ENCODE measurements at places on chromosomes 7 and 10.
A peak's percentile ranks its signal among the peaks of the same experiment; 100 is the strongest.

DNA sequence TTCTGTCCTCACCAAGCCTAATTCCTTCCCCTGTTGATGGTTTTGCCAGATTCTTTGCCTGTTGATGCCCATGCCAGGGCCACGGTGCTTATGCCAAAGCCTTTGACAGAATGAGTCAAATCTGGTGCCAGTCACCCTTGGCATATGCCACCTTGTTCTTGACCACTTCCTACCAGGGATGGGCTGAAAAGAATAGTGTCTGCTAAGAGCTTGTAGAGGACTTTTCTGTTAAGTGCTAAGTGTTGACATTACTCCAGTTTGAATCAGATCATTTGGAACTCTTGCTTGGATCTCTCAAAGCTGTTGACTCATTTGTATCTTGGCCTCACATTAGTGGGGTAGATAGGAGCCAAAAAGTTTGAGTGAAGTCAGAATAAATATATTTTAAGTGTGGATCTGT is 661.2 kb downstream of the AUTS2 start:
- DNase-seq, result no peak

- no peak for DNase-seq
Measured at GRCh38 chr10:70055550-70055949, 2.9 kb downstream of the MACROH2A2 start.

GRCh38 chr7:78350391-78350790 is 551.8 kb downstream of the PHTF2 start:
- no peak for DNase-seq

- DNase-seq, result no peak
Measured at GRCh38 chr7:55730197-55730596, 132.4 kb downstream of the SEPTIN14 start.

- no peak for DNase-seq
Measured at GRCh38 chr10:14468726-14469125, 138.0 kb upstream of the FRMD4A start.

GRCh38 chr10:121771966-121772365 is 155.9 kb downstream of the ATE1 start:
- DNase-seq, result no peak

DNA sequence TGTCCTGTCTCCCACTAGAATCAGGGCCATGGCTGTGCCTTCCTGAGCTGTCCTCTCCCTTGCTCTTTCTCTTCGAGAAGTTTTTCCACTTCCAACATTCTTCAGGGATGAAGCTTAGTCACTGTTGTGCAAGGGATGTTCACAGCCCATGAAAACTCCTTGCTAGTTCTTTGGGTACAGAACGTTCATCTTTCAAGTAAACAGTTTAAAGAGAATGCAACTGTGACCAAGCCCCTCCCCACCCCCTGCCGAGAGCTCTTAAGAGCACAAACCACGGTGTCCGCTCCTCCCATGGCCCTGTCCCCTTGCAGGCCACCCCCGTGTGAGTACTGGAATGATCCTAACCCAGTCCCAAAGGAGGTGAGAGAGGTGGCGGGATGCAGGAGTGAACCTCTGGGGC is 161.1 kb upstream of the RHEB start:
- no peak for DNase-seq

- no peak for DNase-seq
Measured at GRCh38 chr10:103949728-103950127, 17.2 kb upstream of the SLK start.

DNA sequence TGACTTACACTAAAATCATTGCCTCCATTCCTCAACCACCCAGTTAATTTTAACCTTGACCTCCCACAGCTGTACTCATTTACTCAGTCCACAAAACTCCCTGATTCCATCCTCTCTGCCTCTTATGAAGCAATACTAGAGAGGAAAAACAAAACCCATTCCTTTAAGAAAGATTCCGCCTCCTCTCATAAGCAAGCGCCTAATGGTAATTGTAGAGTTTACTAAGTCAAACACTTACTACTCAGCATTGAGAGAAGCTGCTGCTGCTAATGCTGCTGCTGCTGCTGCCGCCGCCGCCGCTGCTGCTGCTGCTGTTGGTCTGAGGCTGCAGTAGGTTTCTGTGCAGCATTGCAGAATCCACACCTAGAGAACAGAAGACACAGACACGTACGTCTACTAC is 2.1 kb upstream of the ADD3 start:
- DNase-seq, result no peak

DNA sequence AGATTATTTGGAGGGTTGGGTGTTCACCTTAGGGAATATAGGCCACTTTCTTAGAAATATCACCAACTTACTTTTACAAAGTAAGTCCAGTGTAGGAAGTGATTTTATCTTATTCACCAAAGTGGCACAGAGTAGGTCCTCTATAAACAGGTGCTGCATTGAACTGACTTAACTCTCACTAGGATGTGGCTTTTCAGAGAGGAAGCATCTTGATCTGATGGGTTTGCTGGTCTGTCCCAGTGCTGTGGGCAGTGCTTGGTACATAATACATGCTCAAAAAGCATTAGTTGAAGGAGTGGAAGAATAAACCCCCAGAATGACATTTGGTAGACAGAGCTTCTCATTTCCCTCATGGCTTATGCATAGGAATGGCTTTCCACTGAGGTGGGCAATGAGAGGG is 334.7 kb downstream of the LRMDA start:
- DNase-seq, result no peak

- DNase-seq, result no peak
Measured at GRCh38 chr10:132943791-132944404, 1.5 kb upstream of the CFAP46 start.

GRCh38 chr10:97481071-97481470 is 17.2 kb downstream of the MMS19 start:
- no peak for DNase-seq

DNA sequence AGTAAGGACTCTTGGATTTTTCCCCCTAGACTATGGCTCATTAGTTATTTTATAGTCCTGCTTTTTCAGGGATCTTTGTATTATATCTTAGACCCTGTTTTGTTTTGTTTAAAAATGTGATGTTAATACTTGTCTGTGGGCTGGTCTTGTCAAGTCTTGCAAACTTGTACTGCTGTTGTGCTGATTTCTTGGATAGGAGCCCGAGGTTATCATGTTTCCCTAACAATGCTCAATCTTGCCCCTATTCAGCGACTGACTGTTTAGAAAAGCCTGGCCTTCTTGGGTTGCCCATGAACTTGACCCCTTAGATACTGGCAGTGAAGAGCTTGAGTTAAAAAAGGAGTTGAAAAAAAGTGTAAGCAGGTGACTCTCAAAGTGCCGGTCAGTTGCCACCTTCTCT is 115.7 kb downstream of the KIAA1217 start:
- DNase-seq, result no peak

DNA sequence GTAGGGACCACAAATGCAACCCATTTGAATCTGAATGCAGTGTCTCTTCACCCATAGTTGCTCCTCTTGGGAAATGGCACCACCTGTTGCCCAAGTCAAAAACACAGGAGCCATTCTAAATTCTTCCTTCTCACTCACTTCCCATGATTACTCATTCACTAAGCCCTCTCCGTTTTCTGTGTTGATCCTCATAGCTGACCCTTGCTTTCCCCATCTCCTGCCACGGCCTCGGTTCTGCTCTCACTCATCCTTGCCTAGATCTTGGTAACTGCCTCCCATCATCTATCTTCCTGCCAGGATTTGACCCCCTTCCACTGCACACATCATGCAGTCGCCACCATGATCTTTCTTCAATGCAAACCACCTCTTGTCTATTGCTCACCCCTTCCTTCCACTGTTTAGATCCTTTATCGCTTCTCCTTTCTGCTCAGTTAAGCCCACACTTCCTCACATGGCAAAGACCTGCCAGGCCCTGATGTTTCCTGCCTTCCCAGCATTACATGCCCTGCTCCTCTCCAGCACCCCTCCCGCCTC is 19.0 kb upstream of the CPN1 start:
- no peak for DNase-seq

GRCh38 chr7:113945018-113945938 is 26.5 kb upstream of the PPP1R3A start:
- no peak for DNase-seq

- DNase-seq, result no peak
Measured at GRCh38 chr10:61987537-61987936, 86.0 kb downstream of the ARID5B start.

- no peak for DNase-seq
Measured at GRCh38 chr10:18235477-18235876, 95.3 kb downstream of the CACNB2 start.

- no peak for DNase-seq
Measured at GRCh38 chr7:73954181-73954580, 73.8 kb upstream of the ELN start.

- DNase-seq, result peak; percentile 61
Measured at GRCh38 chr10:91901784-91902677, 7.3 kb downstream of the FGFBP3 start.

- DNase-seq, result no peak
Measured at GRCh38 chr10:48195803-48196202, 78.7 kb downstream of the FRMPD2 start.

GRCh38 chr10:72075376-72076115 is 12.8 kb downstream of the SPOCK2 start:
- no peak for DNase-seq

DNA sequence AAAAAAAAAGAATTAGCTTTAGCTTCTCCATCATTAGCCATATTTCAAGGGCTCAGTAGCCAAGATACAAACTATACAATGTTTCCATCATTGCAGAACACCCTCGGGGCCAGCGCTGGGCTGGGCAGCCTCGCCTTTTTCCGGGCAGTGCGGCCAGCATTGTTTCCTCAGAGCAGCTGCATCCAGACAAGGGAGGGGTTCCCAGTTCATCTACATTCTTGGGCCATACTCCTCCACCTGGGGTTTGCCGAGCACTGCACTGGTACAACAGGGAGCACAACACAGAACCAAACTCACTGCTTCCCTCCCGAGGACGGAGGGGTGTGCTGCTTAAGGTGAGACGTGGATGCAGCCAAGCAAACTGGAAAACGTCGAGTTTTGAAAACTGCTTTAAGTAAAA is 2.4 kb upstream of the PKD1L1 start:
- no peak for DNase-seq

DNA sequence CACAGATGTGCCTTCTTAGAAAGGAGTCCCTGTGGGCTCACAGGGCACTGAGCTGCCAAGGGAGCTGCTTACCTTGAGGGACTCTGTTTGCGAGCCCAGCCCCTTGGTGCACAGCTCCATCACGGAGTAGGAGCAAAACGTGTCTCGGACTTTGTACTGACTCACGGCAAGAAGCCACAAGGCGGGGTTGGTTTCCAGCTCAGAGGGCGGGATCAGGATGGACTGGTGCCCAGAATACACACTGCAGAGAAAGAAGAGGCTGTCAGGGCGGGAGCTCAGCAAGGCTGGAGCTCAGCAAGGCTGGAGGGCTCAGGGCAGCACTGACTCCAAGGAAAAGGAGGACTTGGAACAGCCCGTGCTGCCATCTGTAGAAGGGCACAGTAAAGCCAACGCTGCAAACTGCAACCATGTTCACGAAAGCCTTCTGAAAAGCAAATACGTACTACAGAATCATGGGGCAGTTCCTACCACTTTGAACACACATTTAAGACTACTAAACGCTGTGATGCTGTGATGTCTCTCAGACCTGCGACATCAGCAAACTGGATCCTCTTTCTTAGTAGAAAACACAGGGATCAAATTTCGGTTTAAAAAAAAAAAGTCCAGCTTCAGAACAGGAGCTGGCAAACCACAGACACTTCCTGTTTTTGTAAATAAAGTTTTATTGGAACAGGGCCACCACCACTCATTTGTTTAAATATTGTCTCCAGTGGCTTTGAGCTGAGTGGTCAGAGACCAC is 194.3 kb downstream of the ZMYND11 start:
- peak; percentile 48 for DNase-seq

GRCh38 chr10:119425102-119425880 is 117.2 kb downstream of the RGS10 start:
- no peak for DNase-seq

GRCh38 chr10:132783165-132783939 is 2.6 kb downstream of the NKX6-2 start:
- no peak for DNase-seq

DNA sequence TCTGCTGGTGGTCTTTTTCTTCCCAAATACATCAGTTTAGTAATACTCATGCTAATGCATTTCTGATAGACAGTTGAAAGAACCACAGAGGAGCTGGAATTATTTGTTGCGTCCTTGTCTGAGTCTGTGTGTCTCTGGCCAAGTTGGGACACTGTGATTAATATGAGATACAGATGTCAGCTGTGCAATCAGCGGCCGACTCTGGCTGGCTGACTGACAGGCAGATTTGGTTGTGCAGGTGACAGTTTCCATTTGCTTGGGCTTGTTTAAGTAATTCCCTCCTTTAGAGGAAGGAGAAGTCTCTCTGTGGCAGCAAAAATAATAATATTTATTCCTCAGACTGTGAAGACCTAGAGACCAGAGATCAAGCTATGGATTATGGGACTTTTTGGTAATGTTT is 176.2 kb upstream of the CHRM2 start:
- DNase-seq, result no peak

DNA sequence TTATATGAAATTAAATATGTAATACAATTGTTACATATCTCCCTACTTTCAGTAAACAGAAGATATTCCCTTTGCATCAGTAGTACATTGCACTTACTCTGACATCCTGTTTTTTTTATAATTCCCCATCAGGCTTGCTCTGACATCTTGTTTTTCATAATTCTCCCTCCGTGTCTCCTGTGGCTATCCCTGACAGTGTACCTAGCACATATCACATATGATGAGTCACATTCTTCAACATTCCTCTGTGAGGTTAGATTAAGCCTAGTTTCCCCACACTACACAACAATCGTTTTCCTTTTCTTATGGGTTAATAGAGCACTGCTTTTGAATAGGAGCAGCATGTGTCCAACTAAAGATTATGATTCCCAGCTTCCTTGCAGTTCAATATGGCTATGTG is 250.6 kb upstream of the NPVF start:
- no peak for DNase-seq

DNA sequence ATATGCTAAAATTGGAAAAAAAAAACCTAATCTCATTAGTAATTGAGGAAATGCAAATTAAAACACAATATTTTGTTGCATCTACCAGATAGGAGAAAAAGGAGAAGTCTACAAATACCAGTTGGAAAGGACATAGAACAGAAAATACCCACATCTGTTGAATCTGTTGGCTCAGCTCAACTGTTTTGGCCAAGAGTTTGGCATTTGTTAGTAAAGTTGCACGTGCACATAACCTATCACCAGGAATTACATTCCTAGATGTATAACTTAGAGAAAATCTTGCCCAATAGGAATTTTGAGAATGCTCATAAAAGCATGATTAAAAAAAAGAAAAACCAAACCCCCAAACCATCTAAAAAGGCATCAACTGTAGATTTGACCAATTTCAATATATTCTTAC is 282.1 kb upstream of the BMPER start:
- DNase-seq, result no peak
